Motor neuron (in vitro differentiated cells): ENCODE measurements at places on chromosomes 6 and 20. TPM values are rescaled to one million over a fixed set of nuclear protein-coding genes. Genes with fewer than 3 reads are reported as not detected.

DNA sequence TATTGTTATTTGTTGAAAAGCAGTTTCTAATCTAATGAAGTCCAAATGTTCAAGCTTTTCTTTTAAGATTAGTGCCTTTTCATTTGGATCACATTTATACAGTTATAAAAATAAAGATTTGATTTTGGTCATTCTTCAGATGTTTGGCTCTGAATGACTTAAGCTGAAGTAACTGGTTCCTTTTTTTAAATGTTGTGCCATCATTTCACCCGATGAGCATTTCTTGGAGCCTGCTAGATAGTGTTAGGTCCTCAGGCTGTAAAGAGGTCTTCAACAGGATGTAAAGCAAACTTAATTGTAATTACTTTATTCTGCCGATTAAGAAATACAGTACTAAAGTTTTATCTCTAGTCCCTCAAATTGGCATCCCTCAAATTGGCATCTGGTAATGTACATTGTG is 41.2 kb upstream of the ASIP start:
- no peak for ATAC-seq

- no peak for ATAC-seq
These were observed 9.6 kb upstream of the SLC2A10 start for GRCh38 chr20:46699651-46700359.

DNA sequence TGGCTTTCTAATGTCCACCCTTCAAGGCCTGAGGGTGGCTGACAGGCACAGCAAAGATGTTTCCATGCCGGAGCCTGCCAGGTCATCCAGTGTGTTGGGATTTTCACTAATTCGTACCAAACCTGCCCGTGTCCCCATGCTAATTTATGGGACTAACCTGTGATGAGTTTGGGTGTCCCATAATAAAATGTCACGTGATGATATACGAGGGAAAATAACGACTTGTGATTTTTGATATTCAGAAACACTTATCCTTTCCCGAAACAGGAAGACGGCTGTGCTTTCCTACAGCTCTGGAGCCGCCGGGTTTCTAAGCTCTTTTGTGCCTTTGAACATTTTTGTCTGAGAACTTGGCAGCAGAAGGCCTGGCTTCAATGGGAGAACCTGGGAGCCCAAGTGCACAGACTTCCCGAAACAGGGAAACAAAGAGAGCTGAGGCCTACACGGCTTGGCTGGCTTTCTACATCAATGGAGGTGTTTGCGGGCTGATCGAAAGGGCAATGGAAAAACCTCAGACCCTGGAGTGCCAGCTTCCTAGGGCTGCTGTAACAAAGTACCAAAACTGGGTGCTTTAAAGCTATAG is 171.9 kb upstream of the JARID2 start:
- ATAC-seq: no peak

NR2E1 gene
- total RNA-seq: 0.67 and 0.78 TPM in 2 replicates

DNA sequence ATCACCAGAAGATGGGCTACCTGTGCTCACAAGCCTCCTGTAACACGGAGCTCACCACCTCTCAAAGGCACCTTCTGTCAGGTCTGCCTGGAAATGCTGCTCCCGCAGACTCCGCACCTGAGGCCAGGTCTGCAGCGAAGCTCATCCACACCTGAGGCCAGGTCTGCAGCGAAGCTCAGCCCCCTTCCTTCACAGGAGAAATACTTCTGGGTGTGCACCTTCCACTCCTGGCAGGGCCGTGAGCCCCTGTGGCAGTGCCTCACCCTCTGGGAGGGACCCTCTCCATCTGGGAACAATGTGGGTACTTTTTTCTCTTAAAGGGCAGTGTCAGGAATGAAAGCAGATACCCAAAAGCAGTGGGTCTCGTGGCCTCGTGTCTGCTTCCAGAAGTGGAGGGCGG is 1.4 kb upstream of the SLCO4A1 start:
- ATAC-seq: no peak

DNA sequence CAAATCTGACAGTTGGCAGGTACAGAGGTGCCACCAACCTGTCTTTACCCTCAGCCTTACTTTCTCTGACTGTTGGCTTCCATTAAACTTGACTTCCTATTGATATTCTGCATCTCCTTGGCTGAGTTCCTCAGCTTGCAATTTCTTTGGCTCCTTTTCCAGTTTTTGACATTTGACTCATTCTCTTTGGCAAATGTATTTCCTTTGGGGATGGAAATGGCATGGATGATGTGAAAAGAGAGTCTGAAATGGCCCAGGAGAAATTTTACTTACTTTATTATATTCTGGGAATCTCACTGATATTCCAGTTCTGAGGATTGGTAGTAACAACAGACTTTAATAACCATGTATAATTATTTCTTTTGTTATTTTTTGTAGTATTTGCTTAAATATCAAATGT is 255.2 kb downstream of the CD109 start:
- ATAC-seq: no peak

DNA sequence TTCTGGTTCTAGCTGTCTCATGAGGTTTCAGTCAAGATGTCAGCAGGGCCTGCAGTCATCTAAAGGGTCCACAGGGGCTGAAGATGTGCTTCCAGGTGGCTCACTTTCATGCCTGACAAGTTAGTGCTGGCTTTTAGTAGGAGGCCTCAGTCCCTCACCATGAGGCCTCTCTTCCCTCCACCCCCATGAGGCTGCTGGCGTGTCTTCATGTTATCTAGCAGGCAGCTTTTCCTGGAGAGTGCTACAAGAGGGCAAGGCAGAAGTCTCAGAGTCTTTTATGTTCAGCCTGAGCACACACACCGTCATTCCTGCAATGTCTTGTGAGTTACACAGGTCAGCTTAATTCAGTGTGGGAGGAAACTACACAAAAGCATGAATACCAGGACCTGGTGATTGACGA is 769.9 kb downstream of the HDGFL1 start:
- ATAC-seq: no peak

- no peak for ATAC-seq
These were observed 1643.3 kb downstream of the GRIK2 start for GRCh38 chr6:103036846-103037245.
